ENCODE measurements at places on chromosomes 6 and 20. TPM values are rescaled to one million over a fixed set of nuclear protein-coding genes. Genes with fewer than 3 reads are reported as not detected.

DNA sequence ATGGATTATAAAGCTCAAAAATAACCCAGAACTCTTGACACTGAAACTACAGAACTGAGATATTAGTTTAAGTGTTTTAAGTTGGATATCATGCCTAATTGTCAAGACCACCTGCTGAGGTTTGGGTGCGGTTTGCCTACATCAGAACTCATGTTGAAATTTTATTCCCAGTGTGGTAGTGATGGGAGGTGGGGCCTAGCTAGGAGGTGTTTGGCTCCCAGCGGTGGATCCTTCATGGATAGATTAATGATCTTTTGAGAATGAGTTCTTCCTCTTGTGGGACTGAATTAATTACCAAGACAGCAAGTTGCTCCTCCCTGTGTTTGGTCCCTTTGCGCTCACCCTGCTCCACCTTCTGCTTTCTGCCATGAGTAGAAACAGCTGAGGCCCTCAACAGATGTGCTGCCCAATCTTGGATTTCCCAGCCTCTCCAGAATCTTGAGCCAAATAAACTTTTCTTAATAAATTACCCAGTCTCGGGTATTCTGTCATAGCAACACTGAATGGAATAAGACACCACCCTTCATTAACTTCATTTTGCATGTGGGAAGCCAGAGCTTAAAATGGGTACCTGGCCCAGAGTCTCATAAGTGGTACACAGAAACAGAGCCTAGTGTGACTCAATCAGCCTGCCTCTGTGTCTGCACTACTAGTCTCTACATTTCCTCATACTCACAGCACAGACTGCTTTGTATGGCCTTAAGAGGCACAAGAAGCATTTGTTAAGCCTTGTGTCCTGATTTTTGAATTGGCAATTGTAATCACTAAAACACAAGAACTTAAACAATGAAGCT, 158.4 kb downstream of the IBTK start:
- no peak for DNase-seq

GRCh38 chr6:155830531-155830930, 374.9 kb upstream of the NOX3 start:
- no peak for DNase-seq

GRCh38 chr6:24043848-24044247, 82.2 kb upstream of the NRSN1 start:
- no peak for DNase-seq

GRCh38 chr20:58583586-58583985, 67.5 kb upstream of the STX16 start:
- no peak for DNase-seq

- DNase-seq = no peak
These were observed 59.0 kb upstream of the MRAP2 start for GRCh38 chr6:83974409-83975050.

DNA sequence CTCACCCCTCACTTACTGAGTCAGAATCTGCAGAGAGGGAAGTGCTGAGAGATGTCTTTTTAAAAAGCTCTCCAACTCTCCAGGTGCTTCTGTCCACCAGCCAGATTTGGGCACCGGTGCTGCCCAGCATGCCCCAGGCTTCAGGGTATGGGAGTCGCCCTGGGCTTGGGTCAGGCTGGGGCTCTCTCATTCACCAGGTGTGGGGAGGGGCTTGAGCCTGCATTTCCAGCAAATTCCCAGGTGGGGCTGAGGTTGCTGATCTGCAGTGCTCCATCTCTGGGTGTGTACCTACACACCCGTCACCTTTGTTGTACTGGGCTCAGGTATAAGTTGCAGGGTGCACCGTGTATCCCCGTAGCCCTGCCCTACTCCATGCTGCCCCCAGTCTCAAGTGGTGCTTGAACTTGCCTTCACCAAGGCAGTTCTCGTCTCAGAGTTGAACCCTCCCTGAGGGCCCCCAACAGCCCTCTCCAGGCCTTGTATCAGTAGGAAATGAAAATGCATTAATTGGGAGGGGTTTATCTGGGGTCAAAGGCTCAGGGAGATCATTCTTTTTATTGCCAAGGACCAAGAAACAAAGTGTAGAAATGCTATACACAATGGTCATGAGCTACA, 23.5 kb downstream of the PPP1R3G start:
- DNase-seq = no peak

DNA sequence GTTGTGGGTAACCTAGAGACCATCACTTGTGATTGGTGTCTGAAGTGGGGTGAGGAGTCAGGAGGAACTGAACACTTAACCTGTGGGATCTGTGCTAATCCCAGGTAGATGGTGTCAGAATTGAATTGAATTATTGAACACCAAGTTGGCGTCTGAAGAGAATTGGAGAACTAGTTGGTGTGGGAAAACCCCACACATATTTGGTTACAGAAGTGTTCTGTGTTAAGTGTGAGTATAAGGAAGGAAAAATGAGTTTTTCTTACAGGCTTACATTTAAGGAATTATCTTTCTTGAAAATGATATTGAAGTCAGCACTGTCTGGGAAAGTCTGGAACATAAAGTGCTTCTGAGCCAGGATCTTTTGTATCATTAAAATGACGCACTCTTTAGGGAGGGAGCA, 182.9 kb upstream of the ECI2 start:
- no peak for DNase-seq

DNA sequence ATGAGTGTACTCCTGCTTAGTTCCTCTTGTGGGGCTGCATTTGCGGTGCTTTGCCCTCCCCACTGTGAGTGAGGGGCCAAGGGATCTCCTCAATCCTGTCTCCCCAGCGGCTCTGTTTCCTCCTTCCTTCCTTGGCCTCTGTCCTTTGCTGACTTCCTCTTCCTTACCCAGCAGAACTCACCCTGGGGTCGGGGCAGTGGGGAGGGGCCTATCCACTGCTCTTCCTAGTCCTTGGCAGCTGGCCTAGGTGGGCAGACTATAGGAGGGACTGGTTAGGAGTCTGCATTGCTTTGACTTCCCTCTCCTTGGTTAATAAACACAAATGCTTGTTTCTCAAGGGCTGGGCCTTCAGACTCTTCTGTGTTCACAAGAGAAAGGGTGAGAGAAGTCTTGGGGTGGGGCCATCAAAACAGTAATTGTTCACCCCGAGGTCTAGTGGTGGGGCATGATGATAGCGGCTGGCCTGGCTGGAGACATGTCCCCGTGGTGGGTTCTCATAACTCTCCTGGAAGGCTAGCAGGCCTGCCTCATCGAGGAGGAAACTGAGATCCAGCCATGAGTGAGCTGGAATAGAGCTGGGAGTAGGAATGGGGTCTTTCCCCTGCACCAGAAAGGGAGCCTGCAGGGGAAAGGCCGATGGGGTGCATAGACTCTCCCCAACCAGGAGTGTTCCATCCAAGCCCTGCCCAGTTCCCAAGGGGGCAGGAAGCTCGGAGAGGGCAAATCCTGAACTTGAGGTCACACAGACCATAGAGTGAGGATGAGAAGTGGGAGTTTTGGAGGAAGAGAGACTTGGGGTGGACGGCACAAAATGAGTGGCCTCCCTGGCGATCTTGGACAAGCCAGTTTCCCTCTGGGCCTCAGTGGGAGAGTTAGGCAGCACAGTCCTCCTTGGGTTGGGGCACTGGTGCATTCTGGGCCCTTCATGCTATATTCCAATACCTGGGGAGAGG, 12.7 kb downstream of the FAM110A start:
- DNase-seq = no peak

DNA sequence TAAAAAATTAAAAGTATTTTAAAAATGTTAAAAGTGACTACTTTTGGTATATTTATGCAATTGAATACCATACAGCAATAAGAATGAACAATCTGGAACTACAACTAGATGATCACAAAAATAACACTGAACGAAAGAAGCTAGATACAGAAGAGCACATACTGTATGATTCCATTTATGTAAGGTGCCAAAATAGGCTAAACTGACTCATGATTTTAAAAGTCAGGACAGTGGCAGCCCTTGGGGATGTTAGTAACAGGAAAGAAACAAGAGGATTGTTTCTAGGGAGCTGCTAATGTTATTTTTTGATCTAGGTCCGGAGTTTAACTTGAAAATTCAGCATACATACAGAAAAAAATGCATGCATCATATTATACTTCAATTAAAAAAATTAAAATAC, 42.3 kb downstream of the KIF13A start:
- peak; percentile 53 for DNase-seq

DNA sequence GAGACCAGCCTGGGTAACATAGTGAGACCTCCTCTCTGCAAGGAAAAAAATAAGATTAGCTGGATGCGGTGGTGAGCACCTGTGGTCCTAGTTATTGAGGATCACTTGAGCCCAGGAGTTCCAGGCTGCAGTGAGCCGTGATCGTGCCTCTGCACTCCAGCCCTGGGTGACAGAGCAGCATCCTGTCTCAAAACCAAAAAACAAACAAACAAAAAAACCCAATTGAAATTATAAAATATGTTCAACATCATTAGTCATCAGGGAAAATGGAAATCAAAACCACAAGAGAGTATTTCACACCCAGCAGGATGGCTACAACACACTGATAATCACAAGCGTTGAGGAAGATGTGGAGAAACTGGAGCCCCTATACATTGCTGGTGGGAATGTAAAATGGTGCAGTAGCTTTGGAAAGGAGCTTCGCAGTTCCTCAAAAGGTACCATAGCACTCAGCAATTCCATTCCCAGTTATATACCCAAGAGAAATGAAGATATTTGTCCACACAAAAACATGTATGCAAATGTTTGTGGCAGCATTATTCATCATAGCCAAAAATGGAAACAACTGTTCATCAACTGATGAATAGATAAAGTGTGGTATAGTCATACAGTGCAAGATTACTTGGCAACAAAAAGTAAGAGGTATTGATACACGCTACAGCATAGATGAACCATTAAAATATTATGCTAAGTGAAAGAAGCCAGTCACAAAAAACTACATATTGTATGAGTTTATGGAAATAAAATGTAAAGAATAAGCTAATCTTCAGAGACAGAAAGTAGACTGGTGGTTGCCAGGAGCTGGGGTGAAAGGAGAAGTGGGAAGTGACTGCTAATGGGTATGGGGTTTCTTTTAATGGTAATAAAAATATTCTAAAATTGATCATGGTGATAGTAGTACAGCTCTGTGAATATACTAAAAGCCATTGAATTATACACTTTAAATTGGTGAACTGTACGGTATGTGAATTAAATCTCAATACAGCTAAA, 38.7 kb upstream of the RIPOR2 start:
- DNase-seq = peak; percentile 36

DNA sequence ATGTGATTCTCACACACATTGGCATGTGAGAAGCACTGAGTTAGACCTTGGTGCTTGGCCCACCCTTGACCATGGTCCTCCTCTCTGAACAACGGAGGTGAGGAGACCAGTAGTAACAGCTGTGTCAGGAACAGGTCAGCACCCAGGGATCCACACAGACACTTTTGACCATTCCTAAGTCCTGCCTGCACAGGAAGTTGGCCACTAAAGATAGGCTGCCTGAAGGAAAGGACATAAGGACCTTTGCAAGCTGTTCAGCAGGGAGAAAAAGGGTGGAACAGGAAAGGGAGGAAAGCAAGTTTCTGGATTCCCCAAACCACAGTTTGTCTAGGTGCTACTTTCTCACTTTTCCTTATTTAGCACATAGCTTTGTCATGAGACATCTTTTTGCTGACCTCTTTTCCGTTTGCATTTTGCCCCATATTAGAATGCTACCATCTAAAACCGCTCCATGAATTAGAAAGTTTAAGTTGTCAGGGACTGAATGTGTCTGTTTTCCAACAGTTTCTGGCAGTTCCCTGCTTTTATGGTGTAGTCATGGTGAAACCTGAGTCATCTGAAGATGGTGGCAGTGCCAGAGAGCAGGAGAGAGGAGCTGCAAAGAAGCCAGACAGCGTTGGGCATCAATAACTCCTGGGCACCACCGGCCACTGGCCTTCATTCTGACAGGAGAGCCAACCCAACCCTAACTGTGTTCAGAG, 1.1 kb upstream of the CD109 start:
- DNase-seq = peak; percentile 91

DNA sequence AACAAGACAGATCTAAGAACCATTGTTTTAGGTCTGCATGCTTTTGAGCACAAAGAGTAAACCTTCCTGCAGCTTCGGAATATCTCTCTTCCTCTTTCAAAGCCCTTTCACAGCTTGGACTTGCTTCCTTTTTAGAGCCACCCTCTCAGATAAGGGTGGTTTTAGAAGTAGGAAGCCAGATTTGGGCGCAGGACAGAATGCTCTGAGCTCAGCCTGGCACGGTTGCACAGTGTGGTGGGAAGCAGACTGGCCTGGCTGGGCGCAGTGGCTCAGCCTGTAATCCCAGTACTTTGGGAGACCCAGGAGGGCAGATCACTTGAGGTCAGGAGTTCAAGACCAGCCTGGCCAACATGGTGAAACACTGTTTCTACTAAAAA, 35.6 kb upstream of the PNRC1 start:
- DNase-seq = no peak

DNA sequence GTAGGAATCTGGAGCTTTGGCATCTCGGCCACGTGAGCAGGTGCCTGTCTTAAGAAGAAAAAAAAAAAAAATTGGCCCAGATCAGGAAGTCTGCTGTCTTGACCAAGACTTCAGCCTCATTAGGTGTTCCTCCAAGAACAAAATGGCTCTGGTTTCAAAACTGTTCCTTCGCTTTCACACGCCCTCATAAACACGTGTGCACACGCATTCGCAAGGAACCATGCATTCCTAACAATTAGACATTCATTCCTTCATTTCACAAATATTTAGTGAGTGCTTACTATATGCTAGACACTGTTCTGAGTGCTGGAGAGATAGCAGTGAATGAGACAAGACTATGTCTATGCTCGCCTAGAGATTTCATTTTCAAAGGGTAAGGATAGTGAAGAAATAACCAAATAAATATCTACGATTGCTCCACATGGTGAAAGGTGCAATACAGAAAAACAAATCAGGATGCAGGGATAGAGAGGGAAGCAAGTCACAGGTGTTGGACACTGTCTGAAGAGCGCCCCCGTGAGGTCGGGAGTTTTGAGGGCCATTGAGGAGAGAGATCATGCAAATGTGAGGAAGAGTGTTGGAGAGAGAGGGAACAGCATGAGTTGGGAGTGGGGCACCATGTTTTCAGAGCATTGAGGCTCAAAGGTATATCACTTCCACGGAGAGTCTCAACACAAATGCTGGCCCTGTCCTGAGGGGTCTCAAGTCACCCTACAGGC, 53.3 kb downstream of the CCDC170 start:
- peak; percentile 5 for DNase-seq

GRCh38 chr6:155882527-155883333, 427.1 kb upstream of the NOX3 start:
- DNase-seq = peak; percentile 31

DNA sequence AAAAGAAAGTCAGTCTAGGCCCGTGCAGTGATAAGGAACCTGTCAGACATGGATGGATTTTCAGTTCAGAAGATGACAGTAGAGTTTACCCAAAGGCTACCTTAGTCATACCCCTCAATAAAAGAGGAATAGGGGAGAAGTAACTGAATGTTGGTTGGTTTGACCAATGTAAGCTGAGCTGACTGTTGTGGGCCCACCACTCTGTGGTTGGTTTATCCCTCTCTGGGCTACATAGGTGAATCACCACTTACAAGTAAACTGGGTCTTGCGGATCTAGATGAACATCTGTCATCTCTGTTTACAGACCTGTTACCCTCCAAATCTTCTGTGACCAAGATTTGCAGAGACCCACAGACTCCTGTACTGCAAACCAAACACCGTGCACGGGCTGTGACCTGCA, 37.2 kb upstream of the MYLK2 start:
- DNase-seq = peak; percentile 73

GRCh38 chr6:113050010-113050858, 703.1 kb downstream of the RFPL4B start:
- DNase-seq = peak; percentile 79

- no peak for DNase-seq
These were observed 94.8 kb upstream of the AFDN start for GRCh38 chr6:167731731-167732422.

The HLA-F gene
- 414 TPM for total RNA-seq

The DPPA5 gene
- not detected for total RNA-seq

The SYNDIG1 gene
- total RNA-seq = not detected

The MRPS18A gene
- 63.0 TPM for total RNA-seq

The APOM gene
- 6.9 TPM for total RNA-seq

The DSP gene
- total RNA-seq = 24.3 TPM

Data from M059J (cell line).